ENCODE measurements at places on chromosomes 12 and 14.

- no peak for DNase-seq
Measured at GRCh38 chr12:93098077-93098476, 169.0 kb upstream of the EEA1 start.

GRCh38 chr12:93025145-93026103, 96.3 kb upstream of the EEA1 start:
- DNase-seq: peak; percentile 41

- DNase-seq: no peak
Measured at GRCh38 chr14:23930742-23931141, 22.8 kb upstream of the DHRS4 start.

GRCh38 chr12:92000597-92000996, 145.0 kb downstream of the BTG1 start:
- DNase-seq: no peak

- no peak for DNase-seq
Measured at GRCh38 chr12:124213666-124214347, 81.1 kb upstream of the RFLNA start.

DNA sequence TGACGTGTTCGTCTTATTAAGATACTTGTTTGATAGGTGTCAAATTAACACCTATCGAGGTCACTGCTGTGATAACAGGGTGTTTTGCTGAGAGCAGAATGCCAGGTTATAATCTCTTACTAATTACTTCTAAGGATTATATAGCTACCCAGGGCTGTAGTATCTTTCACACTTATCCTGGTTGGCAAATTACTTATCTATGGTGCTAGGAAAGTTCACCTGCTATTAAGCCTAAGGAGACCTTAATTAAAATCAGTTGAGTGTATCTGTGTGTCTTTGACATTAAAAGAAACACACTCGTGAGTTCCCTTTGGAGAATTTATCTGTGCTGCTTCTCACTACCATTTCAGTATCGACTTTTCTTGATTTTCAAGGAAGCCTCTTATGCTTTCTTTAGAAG, 301.6 kb upstream of the SLC16A7 start:
- DNase-seq: no peak
